SK-N-SH (cell line): ENCODE measurements at places on chromosomes 3 and 15.

DNA sequence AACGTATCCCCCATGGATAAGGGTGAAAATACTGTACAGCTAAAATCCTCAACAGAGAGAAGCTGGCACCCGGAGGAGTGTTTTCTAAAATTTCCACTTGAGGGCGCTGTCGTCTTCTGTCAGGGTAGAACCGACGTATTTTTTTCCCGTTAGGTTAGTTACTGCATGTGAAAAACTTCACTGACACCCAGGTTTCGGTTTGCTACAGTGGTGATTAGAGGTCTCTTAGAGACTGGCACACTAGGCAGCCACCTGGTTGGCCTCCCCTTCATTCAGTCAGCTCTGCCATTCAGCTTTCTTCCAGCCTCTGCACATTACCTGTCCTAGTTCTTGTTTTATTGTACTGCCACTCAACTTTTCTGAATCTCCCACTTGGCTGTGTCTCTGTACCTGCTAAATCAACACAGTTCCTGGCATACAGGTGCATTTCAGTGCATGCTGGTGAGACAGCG is 18.4 kb downstream of the CCK start:
- DNase-seq = peak; percentile 58

- DNase-seq = peak; percentile 73
Observed at GRCh38 chr3:129224984-129225393, 24.4 kb upstream of the COPG1 start.

DNA sequence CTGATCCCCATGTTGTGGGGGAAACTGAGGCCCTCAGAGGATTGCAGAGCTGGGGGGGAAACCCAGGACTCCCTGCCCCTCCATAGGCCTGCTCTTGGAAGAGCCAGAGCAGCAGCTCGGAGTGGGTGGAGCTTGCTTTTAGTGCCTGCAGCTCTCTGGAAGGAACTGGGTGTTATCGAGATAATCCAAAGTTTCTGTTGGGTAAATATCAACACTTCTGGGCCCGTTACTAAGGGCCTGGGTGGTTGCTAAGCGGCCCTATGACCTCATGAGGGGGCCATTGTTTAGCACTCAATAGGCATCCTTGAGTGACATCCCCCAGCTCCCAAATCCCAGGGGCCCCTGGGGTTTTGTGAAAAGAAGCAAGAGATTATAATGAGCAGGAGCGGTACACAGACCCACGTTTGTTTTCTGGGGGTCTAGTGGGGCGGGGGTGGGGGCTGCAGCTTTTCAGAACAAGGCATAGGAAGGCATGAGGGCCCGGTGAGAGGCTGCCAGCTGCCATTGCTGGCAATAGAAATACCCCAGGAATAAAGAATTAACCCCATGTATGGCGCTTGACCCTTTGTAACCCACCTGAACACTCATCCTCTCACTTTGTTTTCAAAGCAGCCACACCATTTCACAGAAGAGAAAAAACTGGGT is 48.3 kb upstream of the ATP2B2 start:
- DNase-seq = no peak

- no peak for DNase-seq
Observed at GRCh38 chr15:66936861-66937582, 128.4 kb upstream of the SMAD3 start.

GRCh38 chr3:74066456-74066855 is 441.7 kb upstream of the PDZRN3 start:
- DNase-seq = no peak

GRCh38 chr15:92463826-92464225 is 70.1 kb downstream of the ST8SIA2 start:
- no peak for DNase-seq

- DNase-seq = no peak
Observed at GRCh38 chr15:88262064-88262463, 5.5 kb upstream of the NTRK3 start.

GRCh38 chr15:50248994-50249582 is 16.4 kb downstream of the HDC start:
- DNase-seq = no peak

DNA sequence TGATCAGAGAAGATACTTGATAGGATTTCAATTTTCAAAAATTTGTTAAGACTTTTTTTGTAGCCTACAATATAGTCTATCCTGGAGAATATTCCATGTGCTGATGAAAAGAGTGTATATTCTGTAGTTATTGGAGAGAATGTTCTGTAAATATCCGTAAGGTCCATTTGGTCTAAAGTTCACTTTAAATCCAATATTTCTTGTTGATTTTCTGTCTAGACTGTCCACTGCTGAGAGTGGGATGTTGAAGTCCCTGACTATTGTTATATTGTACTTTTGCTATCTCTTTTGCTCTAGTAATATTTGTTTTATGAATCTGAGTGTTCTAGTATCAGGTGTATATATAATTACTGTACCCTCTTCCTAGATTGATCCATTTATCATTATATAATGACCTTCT is 406.2 kb upstream of the CNTN4 start:
- no peak for DNase-seq

DNA sequence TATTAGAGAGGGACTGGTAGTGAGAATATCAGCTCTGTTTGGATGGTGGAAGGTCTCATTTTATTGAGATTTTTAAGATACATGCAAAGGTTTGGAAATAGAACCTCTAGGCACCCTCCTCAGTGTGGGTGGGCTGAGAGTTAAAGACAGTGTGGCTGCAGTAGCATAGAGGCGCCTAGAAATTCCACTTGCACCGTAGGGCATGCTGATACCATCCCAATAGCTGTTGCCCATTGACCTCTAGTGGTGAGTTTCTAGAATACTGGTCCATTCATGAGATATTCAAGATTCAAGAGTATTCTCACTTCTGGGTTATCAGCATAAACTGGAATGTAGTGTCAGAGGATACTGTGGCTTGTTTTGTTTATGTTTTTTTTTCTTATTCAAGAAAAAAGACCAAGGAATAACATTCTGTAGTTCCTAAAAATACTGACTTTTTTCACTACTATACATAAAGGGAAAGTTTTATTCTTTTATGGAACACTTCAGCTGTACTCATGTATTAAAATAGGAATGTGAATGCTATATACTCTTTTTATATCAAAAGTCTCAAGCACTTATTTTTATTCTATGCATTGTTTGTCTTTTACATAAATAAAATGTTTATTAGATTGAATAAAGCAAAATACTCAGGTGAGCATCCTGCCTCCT is 87.2 kb downstream of the TGFBR2 start:
- peak; percentile 55 for DNase-seq

DNA sequence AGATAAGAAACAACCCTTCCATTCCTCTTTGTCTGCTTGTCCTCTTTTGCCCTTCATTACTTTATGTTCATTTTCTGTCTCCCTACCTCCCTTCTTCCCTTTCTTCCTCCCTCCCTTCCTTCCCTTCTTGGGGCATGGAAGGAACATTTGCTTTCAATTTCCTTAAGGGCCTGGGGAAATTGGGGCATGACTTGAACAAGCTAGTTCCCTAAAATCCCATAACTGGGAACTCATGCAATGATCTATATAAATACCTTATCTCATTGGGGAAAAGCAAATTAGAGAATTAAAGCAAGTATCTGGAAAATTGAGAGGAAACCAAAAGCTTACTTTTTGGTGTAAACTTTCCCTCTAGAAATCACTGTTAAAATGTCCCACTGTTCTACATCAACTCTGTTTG is 35.7 kb downstream of the BOC start:
- DNase-seq = no peak

DNA sequence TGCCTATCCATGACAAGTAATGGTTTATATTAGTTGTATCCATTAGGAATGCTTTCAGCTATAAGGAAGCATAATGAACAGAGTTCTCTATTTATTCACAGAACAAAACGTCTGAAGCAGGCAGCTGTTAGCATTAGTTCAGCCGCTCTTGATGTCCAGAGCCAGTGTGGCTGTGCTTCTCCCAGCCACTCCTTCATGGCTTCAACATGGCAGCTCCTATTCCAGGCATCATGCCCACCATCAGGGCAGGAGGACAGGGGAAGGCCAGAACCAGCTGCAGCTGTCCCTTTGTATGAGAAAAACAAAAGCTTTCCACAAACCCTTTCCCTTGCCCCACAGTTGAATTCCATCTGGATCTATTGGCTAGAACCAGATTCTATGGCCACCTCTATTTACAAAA is 12.9 kb upstream of the SNRK start:
- no peak for DNase-seq

GRCh38 chr3:53260286-53260785 is 4.5 kb upstream of the TKT start:
- DNase-seq = no peak

- no peak for DNase-seq
Observed at GRCh38 chr15:39657181-39657580, 76.3 kb downstream of the THBS1 start.

DNA sequence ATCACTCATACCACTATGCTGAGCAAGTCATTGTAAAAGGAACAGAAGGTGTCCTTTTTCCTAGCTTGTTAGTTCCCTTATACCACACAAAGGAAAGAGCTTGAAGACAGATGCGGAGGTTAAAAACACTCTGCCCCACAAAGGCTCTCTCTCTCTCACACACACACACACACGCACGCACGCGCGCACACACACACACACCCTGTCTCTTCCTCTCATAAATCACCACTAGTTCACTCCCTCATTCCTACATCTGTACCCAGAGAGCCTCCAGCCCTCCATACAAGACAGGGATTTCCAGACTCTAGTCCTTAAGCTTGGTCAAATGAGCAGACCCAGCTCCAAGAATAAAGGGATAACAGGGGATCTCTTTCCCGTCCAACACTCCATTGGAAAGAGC is 120.1 kb upstream of the THBS1 start:
- DNase-seq = no peak

DNA sequence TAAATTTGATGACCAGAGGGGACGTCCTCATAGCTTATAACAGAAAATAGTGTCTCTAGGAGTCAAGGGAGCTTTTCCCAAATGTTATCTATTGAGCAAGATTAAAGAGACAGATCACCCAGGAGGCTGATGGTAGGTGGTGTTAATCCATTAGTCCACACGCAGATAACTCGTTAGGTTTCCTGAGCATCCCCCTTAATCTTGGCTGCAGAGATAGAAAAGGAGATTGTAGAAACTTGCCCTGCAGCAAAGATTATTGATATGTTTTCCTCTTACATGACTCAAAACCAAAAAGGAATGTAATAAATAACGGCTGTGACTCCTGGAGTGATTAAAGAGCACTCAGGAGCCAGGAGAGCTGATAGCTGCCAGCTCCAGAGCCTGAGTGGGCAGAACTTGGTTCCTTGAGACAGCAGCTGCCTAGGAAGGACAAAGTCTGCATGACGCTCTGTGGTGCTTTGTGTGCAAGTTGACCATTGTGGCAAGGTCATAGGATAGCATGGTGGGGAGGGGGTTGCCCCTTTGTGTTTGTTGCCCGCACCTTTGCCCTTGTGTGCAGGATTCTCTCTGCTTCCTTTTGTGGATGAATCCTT is 234.8 kb downstream of the PTPRG start:
- DNase-seq = no peak

GRCh38 chr15:36415643-36416042 is 163.8 kb upstream of the CDIN1 start:
- no peak for DNase-seq

DNA sequence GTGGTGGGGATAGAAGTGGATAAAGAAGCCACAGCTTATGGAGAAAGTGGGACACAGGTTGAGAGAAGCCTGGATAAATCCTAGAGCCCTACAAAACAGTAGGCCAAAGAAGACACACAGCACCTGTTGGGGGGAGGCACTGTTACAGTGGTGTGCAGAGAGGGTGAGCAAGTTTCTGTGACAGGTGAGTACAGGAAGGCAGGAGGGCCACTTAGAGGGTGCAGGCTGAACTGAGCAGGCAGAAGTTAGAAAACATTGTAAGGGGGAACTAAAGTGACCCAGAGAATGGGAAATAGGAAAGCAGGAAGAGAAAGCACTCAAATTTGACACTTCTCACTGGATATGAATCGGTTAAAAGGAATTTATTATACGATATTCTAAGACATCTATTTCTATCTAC is 146.1 kb upstream of the TMCO5A start:
- DNase-seq = no peak

DNA sequence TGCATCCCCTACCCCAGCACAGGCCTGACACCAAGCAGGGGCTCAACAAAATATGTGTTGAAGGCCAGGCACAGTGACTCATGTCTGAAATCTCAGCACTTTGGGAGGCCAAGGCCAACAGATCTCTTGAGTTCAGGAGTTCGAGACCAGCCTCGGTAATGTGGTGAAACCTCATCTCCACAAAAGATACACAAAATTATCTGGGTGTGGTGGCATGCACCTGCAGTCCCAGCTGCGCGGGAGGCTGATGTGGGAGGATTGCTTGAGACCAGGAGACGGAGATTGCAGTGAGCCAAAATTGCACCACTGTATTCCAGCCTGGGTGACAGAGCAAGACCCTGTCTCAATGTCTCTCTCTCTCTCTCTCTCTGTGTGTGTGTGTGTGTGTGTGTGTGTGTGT is 30.7 kb upstream of the CYP11A1 start:
- DNase-seq = no peak

DNA sequence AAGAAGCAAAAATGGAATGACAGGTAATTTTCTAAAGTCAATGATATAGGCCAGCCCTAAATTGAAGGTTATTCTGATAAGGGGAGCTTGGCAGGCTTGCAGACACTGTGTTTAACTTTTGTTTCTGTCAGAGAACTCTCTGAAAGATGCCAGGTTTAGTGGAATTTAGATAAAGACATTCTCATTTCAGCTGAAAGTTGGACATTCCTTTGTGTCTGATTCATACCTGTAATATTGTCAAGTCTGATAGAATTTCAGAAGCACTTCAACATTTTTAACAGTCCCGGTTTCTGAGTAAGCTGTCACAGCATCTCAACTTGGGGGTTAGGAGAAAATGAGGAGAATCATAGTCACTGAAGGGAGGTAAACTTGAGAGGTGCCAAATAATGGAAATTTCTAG is 84.0 kb downstream of the DIPK2A start:
- no peak for DNase-seq

DNA sequence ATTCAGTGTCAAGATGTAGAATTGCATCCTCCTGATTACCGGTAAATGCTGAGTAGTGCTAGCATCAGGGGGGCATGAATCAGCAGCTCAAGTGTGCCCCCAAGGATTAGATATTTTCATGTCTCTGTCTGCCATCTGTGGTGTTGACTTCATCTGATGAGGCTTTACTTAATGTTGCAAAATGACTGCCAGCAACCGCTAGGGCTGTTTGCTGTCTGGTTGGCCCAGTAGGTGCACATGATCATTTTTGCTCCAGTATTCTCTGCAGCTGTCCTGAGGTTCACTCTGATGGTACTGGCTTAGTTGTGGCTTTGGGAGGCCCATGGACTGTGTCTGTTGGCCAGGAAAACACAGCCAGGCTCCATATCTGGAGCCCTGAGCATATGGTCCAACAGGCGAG is 316.4 kb downstream of the SOX2 start:
- no peak for DNase-seq

GRCh38 chr3:45705839-45706808 is 16.9 kb downstream of the SACM1L start:
- DNase-seq = no peak

- no peak for DNase-seq
Observed at GRCh38 chr15:27458345-27459084, 487.5 kb downstream of the GABRG3 start.

DNA sequence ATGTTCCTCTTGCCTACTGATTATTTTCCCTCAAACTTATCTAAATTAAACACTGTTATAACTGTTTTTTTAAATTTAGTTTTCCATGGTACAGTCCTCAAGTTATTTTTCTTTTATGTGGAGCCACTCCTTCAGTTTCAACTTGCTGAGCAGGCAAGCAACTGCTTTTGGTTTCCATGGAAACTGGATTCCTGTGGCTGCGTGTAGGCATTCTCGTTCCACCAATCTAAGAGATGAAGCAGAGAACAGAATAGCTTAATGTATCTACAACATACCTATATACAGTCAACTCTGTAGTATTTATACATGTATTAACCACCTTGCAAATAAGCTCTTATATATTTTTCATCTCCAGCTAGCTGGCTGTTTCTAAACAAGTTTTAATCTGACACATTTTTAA is 25.8 kb upstream of the ANXA2 start:
- DNase-seq = no peak

GRCh38 chr15:33026614-33027013 is 167.9 kb downstream of the FMN1 start:
- DNase-seq = no peak
